Cortex of kidney (tissue), 1 donor: ENCODE measurements at places on chromosomes 4 and X.

DNA sequence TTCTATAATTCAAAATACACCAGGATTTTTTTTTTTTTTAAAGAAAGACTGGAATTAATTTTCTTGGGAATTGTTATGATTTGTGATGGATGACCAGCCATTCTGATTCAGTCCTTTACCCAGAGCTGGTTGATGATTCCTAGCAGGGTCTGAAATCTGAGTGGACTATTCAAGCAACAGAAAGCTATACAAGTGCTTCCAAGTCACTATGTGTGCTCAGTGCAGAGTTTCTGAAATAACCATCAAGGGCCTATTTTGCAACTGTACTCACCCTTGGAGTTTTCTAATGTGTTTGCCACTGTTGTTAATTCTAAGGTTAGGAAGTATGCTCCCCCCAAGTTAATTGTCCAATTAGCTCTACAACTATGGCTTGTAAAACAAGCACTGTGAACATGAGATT is 137.7 kb upstream of the RAPGEF2 start:
- DNase-seq = no peak

DNA sequence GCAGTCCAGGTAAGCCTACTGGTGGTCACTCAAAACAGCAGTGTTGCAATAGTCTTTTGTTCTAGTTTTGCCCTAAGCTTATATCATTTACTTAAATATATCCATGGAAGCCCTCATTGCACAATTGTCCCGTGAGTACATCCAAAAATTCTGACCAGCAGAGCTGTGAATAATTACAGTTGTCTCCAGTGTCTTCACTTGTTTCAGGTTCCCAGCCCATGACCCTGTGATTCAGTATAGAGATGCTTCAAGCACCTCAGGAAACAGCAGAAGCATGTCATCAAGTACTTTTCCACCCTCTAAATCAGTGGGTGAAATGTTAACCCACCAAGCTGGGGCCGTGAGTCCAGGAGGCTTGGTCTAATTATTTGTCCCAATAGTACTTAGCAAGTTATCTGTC is 214.9 kb upstream of the RPS6KA3 start:
- no peak for DNase-seq

GRCh38 chrX:8565729-8566128 is 101.1 kb downstream of the VCX3B start:
- DNase-seq = no peak

DNA sequence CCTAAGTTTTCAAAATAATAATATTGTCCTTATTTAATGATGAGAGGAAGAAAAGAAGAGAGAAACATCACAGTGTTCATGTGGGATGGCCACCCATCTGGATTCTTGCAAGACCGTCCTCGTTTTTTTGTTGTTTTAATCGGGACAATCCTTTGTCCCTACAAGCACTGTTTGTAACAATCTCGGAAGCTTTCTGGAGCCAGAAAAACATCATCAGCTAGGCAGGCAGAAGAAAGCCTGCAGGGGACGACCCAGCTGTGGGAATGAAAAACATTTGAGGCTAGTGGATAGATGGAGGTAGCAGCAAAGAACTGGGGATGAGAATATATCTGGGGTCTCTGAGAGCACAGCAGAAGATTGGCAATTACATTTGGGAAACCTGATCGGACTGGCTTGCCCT is 105.6 kb downstream of the DKK2 start:
- DNase-seq = no peak

DNA sequence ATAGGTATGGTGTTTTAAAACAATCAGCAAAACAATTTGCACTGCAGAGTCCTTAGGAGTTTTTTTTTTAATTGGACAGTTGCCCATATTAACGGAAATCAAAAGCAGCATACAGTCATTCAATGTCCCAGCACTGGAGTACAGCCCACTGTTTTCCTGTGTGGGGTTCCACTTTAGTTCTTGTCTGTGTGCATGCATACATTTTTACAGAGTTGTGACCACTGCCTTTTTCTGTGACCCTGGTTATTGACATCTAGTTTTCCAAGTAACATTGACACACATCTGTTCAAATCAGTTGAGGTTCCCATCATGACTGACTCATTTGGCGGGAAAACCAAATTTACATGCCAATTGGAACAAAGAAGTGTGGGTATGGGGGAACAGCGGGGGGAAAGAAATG is 83.3 kb downstream of the HPRT1 start:
- DNase-seq = no peak

- no peak for DNase-seq
These were observed 94.0 kb upstream of the RBPJ start for GRCh38 chr4:26226629-26227376.

DNA sequence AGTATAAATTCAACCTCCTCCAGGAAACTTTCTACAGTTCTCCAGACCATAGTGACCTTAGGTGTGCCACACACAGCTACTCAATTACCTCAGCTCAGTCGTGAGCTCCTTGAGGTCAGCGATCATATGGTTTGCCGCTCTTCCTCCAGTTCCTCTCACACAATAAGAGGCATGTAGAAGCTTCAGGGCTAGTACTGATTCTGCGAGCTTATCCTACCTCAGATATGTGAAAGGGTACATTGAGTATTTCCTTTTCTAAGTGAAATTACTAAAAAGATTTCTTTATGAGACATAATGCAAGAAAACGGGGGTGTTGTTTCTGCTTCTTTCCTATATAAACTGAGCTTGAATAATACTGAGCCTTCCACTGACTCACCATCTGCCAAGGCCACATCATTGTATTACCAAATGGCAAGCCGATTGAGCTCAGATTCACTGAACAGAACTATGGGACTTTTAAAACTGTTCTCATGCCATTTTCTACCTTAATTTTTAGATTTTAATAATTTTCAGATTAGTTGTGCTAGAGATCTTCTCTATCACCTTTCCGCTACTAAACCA is 183.1 kb downstream of the HS6ST2 start:
- DNase-seq = no peak

DNA sequence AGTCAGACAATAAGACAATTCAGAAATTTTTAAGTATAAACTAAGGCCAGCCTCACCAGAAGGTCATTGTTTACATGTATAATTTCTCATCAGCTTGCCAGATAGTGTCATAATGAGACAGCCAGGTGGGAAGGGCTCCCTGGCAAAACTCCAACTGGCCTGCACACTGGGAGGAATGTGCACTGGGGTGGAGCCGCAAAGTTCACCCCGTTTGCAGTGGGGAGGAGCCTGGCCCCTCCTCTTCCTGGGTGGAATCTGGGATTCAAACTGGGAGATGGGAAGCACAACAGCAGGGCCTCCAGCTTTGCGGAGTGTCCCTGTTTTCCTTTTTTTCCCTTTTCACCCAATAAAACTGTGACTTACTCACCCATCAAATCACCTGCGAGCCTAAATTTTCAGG is 329.9 kb downstream of the SMARCA1 start:
- DNase-seq = no peak

GRCh38 chr4:1964443-1964842 is 44.3 kb downstream of the NELFA start:
- no peak for DNase-seq

- DNase-seq = no peak
These were observed 64.8 kb downstream of the TBC1D9 start for GRCh38 chr4:140691369-140691768.

DNA sequence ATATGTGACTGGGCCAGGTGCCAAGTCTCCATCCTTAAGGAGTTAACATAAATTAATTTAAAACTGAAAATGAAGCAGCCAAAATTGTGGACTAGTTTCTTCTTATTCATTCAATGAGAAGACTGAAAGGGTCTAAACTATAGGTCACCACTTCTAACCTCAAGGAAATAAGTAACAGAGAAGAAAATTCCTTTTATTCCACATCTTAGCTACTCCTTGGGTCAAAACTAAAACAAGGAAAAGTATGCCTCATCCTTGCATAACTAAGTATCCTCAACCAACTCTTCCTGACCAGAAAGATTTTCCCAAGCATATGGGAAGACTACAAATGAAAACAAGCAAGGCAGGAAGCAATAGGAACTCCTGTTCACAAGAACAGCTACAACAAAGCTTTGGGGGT is 71.2 kb downstream of the ZNF827 start:
- DNase-seq = no peak

DNA sequence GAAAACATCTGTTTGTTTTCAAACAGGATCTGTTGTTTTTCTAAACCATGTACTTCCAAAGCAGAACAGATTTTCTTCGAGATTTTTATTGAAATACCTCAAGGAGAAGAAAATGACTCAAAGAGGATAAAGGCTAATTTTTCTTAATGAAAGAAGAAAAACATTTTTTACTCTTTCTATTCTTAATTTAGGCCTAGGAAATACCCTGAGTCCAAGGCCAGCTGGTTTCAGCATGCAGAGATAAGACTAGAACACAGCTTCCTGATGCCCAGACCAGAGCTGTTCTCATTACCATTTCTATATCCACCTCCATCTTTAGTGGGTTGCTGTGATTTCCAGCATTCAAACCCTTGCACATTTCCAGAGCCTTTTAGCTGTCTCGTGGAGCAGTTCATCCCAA is 18.3 kb downstream of the GAB1 start:
- DNase-seq = no peak

- DNase-seq = no peak
These were observed 115.1 kb downstream of the RBM47 start for GRCh38 chr4:40514497-40514951.

DNA sequence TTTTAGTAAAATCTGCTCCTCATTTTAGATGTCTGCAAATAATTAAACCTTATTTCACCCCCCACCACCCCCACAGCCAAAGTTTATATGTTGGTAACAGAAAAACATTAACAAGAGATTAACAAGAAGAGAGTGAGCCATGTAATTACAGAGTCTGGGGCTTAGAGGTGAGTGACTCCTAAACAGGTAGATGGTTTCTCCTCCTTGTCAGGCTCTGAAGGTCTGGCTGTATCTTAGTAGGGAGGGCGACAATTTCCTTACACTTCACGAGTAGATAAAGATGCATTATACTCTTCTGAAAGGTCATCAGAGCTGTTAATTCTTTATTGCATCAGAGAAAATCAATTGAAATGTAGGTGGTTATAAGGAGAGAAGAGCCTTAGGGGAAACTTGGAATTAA is 171.8 kb upstream of the ANKRD50 start:
- DNase-seq = no peak

DNA sequence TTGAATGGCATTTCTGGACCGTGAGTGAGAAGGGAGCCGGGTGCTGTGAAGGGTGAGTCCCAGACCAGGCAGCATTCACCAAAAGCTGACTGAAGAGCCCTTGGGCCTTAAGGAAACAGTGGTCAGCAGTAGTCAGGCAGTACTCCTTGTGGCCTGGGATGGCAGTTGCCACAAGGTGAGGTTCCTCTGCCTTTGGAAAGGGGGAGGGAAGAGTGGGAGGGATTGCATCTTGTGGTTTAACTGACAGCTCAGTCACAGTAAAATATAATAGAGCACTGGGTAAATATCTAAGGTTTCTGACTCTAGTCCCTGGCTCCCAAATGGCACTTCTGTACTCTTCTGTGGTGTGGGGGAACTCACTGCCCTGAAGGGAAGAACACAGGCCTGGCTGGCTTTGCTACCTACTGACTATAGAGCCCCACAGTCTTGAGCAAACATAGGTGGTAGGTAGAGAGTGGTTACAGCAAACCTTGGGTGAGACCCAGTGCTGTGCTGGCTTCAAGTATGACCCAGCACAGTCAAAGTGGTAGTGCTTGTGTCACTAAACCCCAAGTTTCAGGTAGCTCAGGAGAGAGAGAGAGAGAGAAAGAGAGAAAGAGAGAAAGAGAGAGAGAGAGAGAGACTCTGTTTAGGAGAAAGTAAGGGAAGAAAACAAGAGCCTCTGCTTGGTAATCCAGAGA is 154.2 kb downstream of the TEX11 start:
- DNase-seq = no peak

DNA sequence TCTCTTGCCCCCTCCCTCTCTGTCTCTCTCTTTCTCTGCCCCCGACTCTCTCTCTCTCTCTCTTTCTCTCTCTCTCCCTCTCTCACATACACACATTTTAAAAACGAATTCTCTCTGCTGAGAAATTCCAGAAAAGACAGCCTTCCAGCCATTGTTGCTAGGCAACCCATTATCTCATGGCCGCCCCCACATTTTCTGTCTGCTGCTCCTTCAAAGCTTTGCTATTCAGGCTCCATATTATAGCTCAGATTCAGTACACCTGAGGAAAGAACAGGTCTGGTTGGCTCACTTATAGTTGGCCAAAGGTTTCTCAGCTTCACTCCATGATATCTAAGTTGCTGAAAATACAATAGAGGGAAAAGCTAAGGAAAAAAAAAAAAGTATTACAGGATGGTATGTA is 174.4 kb upstream of the RADX start:
- no peak for DNase-seq

DNA sequence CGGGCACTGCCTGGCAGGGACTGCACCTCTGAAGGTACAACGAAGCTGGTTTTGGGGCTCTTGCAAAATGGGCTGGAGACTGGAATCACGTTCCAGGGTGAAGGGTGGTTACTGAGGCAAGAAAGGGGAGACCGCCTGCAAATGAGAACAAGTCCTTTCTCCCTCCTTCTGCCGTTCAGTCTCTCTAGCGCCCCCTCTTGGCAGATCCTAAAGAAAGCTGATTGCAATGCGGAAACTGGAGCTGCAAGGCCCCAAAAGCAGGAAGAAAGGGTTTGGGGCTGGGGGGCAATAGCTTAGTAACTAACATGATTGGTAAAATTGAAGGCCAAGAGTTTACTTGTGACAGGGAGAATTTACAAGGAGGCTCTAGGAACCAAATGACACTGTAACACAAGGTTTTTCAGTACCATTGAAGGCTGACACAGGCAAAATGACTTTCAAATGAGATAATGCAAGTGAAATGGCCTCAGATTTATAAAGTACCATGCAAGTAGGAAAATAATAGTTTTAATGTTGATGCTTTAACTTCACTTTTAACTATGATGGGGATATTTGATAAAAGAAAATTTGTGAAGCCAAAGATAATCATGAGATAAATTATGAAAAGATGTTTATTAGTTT is 222.7 kb upstream of the HAND2 start:
- no peak for DNase-seq

GRCh38 chr4:187417721-187418120 is 577.9 kb upstream of the ZFP42 start:
- no peak for DNase-seq

DNA sequence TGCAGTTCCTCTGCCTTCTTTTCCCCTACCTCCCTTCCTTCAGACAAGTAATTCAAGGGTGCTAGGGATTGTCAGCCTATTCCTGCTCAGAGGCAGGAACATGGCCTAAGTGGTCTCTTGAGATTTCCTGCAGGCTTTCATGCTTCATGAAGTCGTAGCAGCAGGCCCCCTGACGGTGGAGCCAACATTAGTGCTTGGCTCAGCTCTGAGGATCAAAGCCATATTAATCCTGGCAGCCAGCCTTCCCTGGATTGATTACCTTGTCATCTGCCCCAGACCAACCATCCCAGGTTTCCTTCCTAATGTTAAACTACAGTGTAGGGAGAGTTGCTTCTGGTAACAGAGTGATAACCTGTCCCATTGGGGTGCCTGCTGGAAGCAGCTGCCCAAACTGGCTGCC is 84.1 kb downstream of the SLC16A2 start:
- no peak for DNase-seq

- no peak for DNase-seq
These were observed 162.4 kb upstream of the GPRIN3 start for GRCh38 chr4:89469930-89470375.

GRCh38 chr4:158461336-158461735 is 60.3 kb upstream of the RXFP1 start:
- DNase-seq = no peak
